ENCODE measurements at places on chromosomes 2 and 18.

DNA sequence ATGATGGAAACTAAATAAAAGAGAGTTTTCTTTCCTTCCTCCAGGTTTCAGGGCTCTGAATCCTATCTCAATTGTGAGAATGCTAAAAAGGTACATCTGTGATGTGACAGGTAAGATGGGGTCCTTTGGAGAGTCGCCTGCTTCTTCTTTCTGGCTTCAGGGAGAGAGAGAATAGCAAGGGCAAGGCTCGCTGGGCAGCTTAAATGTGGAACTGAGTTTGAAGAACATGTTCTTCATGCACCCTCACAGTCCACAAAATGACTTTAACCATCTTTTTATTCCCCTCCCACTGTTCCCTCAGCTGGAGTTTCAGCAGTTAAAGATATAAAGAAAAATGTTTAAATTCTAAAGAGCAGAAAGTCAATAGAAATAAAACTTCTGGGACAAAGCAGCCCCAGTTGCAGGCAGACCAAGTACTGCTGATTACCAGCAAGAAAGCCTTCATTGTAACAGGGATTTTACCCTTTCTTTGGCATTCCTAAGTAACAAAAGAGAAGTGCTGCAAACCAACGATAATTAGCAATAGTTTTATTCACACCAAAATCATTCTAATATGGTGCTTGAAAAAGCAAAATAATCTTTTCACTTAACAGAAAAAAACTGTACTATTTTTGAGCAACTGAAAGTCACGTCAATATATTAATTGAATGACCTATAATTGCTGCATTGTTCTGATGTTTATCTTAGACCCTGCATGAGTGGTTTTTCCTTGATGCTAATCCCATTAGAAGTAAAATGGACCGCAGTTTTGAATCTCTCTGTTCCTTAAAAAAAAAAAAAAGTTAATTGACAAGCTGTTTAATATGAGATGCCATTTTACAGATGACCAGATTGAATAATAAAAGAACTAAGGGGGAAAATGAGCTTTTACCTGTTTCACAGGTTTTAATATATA, 61.5 kb downstream of the LRP2 start:
- no peak for DNase-seq

DNA sequence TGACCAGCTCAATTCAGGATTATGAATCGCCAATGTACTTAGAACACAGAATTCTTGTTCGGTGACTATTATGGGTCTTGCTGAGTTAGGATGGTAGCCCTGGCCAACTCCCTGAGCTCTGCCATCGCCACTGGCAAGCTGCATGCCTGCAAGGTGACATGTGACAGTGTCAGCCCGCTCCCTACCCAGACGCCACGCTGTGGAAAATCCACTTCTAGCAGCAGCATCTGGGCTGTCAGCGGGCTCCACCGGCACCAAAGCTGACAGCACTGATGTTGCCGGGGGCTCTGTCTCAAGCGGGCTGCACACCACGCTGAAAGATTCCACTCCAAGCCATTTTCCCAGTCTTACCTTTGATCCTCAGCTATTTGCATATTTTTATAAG, 100.7 kb downstream of the MYT1L start:
- peak; percentile 39 for DNase-seq

GRCh38 chr18:28716338-28716737, 539.4 kb upstream of the CDH2 start:
- DNase-seq: no peak

- peak; percentile 52 for DNase-seq
Observed at GRCh38 chr2:231781798-231782726, 980 bp upstream of the PDE6D start.

DNA sequence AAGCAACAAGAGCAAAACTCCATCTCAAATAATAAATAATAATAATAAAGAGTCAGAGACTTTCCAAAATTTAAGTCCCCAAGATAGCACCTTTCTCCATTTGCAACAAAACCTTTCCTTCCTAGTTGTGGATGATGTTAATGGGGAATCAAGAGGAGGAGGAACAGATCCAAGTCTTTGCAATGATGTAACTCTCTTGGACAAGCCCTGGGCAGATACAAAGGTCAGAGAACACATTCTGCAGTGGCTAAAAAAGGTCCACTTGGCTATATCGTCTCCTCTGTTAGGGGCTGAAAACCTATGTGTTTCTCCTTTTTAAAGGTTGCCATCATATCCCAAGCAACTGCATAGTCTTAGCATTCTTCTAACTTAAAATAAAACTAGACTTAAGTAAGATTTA, 151.1 kb downstream of the TMEM163 start:
- no peak for DNase-seq
